Activated CD8-positive, alpha-beta memory T cell treated with anti-CD3 and anti-CD28 coated beads, Interleukin-2, amount 10 ng/mL, durations not matched to agents 7 days and 5 days (primary cell): ENCODE measurements at places on chromosomes 16 and 17. TPM values are rescaled to one million over a fixed set of nuclear protein-coding genes. Genes with fewer than 3 reads are reported as not detected.
A peak's percentile ranks its signal among the peaks of the same experiment; 100 is the strongest.

Gene CNGB1
- total RNA-seq: not detected

Gene NUDT16L1
- 31.6 TPM for total RNA-seq

Gene CES3
- 2.3 TPM for total RNA-seq

- DNase-seq: no peak
These were observed 11.1 kb upstream of the KCNJ12 start for GRCh38 chr17:21365016-21365415.

- DNase-seq: peak; percentile 92
These were observed 11.9 kb downstream of the MT4 start for GRCh38 chr16:56576585-56577299.

DNA sequence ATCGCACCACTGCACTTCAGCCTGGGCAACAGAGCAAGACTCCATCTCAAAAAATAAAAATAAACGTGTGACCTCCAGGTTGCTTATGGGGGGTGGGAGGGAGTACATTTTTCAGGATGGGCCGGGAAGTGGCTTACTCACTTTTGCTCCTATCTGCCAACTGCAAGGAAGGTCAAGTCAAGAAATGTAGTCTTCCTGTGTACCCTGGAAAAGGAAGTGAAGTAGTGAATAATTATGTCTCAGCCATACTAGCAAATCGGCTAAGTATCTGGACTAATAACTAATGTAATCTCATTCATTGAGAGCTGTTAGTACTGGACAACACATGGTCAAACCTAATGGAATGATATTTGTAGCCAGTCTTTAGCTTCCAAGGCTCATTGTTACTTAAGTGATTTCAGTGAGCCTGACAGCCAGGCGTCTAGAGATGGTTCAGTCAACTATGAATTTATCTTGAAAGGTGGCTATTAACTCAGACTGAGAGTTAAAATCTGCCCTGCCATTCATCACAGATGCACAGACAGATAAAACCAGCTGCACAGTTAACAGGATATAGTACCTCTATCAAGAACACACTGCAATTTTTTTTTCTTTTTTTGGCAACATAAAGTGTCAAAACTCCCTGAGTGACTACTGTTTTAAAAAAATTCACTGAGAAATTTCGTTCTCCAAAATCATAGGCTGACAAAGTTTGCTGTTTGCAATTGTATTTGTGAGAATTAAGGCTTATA is 3.7 kb upstream of the TACO1 start:
- no peak for DNase-seq
